WTC11 (cell line): ENCODE measurements at places on chromosomes 11 and 22. TPM values are rescaled to one million over a fixed set of nuclear protein-coding genes. Genes with fewer than 3 reads are reported as not detected.

GRCh38 chr22:31962387-31963125 is 18.2 kb downstream of the YWHAH start:
- peak overlapping the region; percentile 46; the same call in 1 of the 2 replicates for H3K27ac ChIP-seq
- no peak overlapping the region for H3K4me3 ChIP-seq
- H3K36me3 ChIP-seq, result peaks cover 5% of the 10 kb centered on the region
- H3K4me1 ChIP-seq, result peaks cover 31% of the 10 kb centered on the region
- no peak for DNase-seq

GRCh38 chr11:12469451-12469850 is 92.1 kb downstream of the PARVA start:
- no peaks in the 10 kb centered on the region for H3K27me3 ChIP-seq
- H3K4me1 ChIP-seq, result peaks cover 29% of the 10 kb centered on the region
- H3K4me3 ChIP-seq, result no peak overlapping the region
- H3K27ac ChIP-seq, result no peak overlapping the region
- no peak for DNase-seq
- peaks cover 6% of the 10 kb centered on the region for H3K36me3 ChIP-seq

GRCh38 chr11:122852074-122852795 is 13.9 kb downstream of the CRTAM start:
- no peaks in the 10 kb centered on the region for H3K36me3 ChIP-seq
- DNase-seq, result no peak
- H3K4me3 ChIP-seq, result no peak overlapping the region
- H3K27ac ChIP-seq, result no peak overlapping the region
- H3K27me3 ChIP-seq, result no peaks in the 10 kb centered on the region

GRCh38 chr11:129791515-129791914 is 24.1 kb upstream of the TMEM45B start:
- DNase-seq, result no peak
- peaks cover 13% of the 10 kb centered on the region for H3K27me3 ChIP-seq
- H3K27ac ChIP-seq, result no peak overlapping the region
- H3K4me1 ChIP-seq, result no peaks in the 10 kb centered on the region
- peaks cover 16% of the 10 kb centered on the region for H3K36me3 ChIP-seq

GRCh38 chr11:99920956-99921355 is 766.1 kb upstream of the ARHGAP42 start:
- no peak for DNase-seq
- peaks cover 7% of the 10 kb centered on the region for H3K4me1 ChIP-seq
- peaks cover 18% of the 10 kb centered on the region for H3K36me3 ChIP-seq
- peaks cover 27% of the 10 kb centered on the region for H3K27me3 ChIP-seq
- no peak overlapping the region for H3K27ac ChIP-seq

GRCh38 chr11:65780770-65781151 is at the start of gene AP5B1:
Gene AP5B1 (minus strand): TSS chr11:65780976. CDS start chr11:65780591, 385 bp downstream.
- peak within 1 kb of the TSS; percentile 86 for H3K4me3 ChIP-seq
- peak within 1 kb of the TSS; percentile 68; the same call in 1 of the 2 replicates for H3K27ac ChIP-seq
- peak; percentile 53 for DNase-seq
- peaks cover 26% of the 10 kb centered on the region for H3K4me1 ChIP-seq

- H3K4me3 ChIP-seq, result no peak overlapping the region
- no peaks in the 10 kb centered on the region for H3K27me3 ChIP-seq
- peaks cover 20% of the 10 kb centered on the region for H3K36me3 ChIP-seq
Measured at GRCh38 chr11:17985517-17985916, 27.3 kb downstream of the SERGEF start.

- H3K36me3 ChIP-seq, result peaks cover 10% of the 10 kb centered on the region
- H3K4me3 ChIP-seq, result peak overlapping the region; percentile 32; the same call in 1 of the 2 replicates
- H3K4me1 ChIP-seq, result peaks cover 52% of the 10 kb centered on the region
Measured at GRCh38 chr11:129208863-129209262, 16.7 kb upstream of the ARHGAP32 start.

DNA sequence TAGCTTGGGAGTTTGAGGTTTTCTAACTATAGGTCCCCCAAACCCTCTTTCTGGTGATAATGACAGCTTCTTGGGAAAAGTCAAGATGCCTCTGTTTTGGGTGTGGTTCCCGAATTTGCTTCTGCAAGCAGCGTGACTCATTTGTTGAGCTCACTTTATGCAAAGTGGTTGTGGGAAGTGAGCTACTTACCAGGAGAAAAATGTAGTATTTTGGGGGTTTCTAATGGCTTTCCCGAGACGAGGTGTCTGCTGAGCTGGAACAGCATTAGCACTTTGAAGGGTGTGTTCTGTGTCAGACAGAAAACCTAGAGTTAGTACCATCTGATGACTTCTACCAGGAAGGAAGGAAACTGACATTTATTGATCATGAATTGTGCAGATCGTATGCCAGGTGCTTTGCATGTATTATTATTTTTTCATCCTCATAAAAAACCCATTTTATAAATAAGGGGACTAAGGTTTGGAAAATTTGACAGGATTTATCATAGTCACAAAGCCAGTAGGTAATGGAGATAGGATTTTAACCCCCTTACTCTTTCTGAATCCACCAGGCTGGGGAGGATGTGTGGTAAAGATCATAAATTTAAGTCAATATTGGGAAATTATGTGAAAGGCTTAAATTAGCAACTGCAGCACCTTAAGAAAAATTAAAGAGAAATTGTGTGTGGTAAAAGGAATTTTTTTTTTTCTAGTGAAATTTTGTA is 108.8 kb upstream of the CD44 start:
- no peak overlapping the region for H3K4me3 ChIP-seq
- H3K27ac ChIP-seq, result no peak overlapping the region
- peaks cover 5% of the 10 kb centered on the region; the same call in 1 of the 2 replicates for H3K4me1 ChIP-seq
- H3K27me3 ChIP-seq, result peaks cover 3% of the 10 kb centered on the region; the same call in 1 of the 2 replicates
- no peaks in the 10 kb centered on the region for H3K36me3 ChIP-seq
- DNase-seq, result no peak

GRCh38 chr22:48438800-48439559 is 1388.7 kb downstream of the BRD1 start:
- peaks cover 2% of the 10 kb centered on the region; the same call in 1 of the 2 replicates for H3K27me3 ChIP-seq
- no peak overlapping the region for H3K4me3 ChIP-seq
- no peak for DNase-seq
- no peak overlapping the region for H3K27ac ChIP-seq
- H3K36me3 ChIP-seq, result no peaks in the 10 kb centered on the region

GRCh38 chr11:496834-497564 is 10.0 kb downstream of the RNH1 start:
- no peaks in the 10 kb centered on the region for H3K4me1 ChIP-seq
- no peak for DNase-seq
- peaks cover 58% of the 10 kb centered on the region for H3K36me3 ChIP-seq
- no peak overlapping the region for H3K4me3 ChIP-seq
- H3K27me3 ChIP-seq, result peaks cover 2% of the 10 kb centered on the region; the same call in 1 of the 2 replicates
- H3K27ac ChIP-seq, result peak overlapping the region; percentile 55

DNA sequence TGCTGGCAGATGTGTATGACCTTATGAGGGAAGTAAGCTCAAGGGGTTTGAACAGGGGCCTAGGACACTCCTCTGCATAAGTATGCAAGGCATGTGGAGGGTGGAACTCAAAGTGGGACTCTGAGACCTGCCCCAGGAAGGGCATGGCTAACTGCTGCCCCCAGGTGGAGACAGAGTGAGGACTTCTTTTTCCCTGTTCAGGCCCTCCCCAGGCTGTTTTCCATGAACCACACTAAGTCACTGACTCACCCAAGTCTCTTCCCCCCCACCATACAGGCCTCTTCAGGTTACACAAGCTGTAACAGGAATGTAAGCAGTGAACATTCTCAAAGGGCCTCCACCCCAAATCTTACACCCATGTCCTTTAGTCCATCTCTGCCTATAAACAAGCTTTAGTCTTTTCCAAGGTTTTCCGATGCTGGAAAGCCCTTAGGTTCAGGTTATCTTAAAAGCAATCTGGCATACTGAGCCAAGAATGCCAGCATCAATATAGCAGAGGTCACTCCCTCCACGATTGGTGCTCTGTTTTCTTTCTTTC is 13.1 kb downstream of the EEF1G start:
- no peaks in the 10 kb centered on the region for H3K27me3 ChIP-seq
- DNase-seq, result peak; percentile 96
- peak overlapping the region; percentile 49 for H3K4me3 ChIP-seq
- H3K4me1 ChIP-seq, result peaks cover 73% of the 10 kb centered on the region
- peak overlapping the region; percentile 96 for H3K27ac ChIP-seq

- H3K36me3 ChIP-seq, result no peaks in the 10 kb centered on the region
- H3K27ac ChIP-seq, result no peak overlapping the region
- DNase-seq, result peak; percentile 84
Measured at GRCh38 chr11:19344661-19345518, 104.1 kb upstream of the E2F8 start.

DNA sequence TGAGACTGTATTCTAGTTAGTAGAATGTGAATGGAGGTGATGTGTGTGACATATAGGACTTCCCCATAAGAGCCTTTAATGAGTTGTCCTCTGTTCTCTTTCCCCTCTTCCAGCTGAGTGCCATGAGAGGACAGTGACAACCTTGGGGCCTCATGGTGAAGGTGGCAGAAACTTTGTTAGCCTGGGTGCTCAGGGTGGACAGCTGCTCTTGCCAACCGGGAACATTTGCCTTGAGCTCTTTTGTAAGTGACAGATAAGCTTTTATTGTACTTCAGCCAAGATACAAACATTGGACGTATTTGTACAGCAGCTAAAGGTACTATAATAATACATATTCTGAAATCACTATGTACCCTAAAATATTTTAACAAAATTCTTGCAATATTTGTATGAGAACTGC is 33.0 kb upstream of the PLET1 start:
- no peak overlapping the region for H3K4me3 ChIP-seq
- H3K4me1 ChIP-seq, result peaks cover 17% of the 10 kb centered on the region
- DNase-seq, result no peak
- H3K36me3 ChIP-seq, result no peaks in the 10 kb centered on the region
- peaks cover 25% of the 10 kb centered on the region for H3K27me3 ChIP-seq
- no peak overlapping the region for H3K27ac ChIP-seq

- no peak overlapping the region for H3K4me3 ChIP-seq
- H3K4me1 ChIP-seq, result peaks cover 17% of the 10 kb centered on the region
- H3K36me3 ChIP-seq, result peaks cover 4% of the 10 kb centered on the region; the same call in 1 of the 2 replicates
- no peak for DNase-seq
- no peak overlapping the region for H3K27ac ChIP-seq
Measured at GRCh38 chr11:11786771-11787170, 55.0 kb upstream of the USP47 start.

GRCh38 chr11:20172721-20173447 is 12.6 kb upstream of the DBX1 start:
- no peaks in the 10 kb centered on the region; the same call in 1 of the 2 replicates for H3K4me1 ChIP-seq
- no peak overlapping the region for H3K4me3 ChIP-seq
- H3K27ac ChIP-seq, result no peak overlapping the region
- no peaks in the 10 kb centered on the region for H3K36me3 ChIP-seq
- no peak for DNase-seq

DNA sequence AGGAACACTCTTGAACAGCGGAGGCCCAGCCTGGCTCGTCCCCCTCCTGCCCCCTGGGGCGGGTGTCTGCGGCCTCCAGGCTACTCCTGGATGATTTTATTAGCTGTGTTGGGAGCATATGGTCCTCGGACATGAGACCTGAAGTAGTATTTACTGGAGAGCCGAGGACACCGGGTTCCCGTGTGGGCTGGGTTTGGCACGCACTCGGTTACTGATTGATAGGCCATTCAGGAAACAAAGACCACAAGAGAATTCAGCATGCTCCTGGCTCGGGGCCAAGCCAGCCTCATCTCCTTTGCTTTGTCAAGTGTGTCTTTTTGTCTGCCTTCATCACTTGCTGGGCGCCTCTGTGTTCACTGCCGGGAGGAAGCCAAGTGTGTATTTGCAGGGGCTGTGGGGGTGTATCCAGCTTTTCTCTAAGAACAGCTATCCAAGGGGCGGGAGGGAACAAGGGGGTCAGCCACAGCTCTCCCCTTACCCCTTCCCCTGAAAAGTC is 9.7 kb downstream of the FXYD2 start:
- no peak overlapping the region for H3K4me3 ChIP-seq
- H3K27me3 ChIP-seq, result peaks cover 5% of the 10 kb centered on the region; the same call in 1 of the 2 replicates
- no peak overlapping the region for H3K27ac ChIP-seq
- no peak for DNase-seq
- no peaks in the 10 kb centered on the region for H3K36me3 ChIP-seq
- peaks cover 40% of the 10 kb centered on the region for H3K4me1 ChIP-seq

DNA sequence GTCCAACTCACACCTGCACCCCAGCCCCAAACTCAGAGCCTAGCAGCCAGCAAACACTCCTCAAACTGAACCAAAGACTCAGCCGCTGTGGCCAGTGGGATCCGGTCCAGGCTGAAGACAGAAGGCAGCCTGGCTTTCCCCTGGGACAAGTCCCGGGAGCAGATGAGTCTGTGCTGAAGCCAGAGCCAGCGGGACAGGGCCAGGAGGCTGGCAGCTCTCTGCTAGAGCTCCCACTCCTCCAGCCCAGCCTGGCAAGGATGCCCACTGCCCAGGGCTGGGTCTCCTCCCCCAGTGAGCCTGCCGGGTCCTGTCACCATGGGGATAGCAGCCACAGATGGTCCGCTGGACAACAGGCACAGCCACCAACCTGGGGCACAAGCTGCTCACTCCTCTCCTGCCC is 42.9 kb upstream of the PRR5 start:
- no peak for DNase-seq
- H3K36me3 ChIP-seq, result no peaks in the 10 kb centered on the region
- peaks cover 14% of the 10 kb centered on the region for H3K4me1 ChIP-seq
- no peak overlapping the region for H3K27ac ChIP-seq

DNA sequence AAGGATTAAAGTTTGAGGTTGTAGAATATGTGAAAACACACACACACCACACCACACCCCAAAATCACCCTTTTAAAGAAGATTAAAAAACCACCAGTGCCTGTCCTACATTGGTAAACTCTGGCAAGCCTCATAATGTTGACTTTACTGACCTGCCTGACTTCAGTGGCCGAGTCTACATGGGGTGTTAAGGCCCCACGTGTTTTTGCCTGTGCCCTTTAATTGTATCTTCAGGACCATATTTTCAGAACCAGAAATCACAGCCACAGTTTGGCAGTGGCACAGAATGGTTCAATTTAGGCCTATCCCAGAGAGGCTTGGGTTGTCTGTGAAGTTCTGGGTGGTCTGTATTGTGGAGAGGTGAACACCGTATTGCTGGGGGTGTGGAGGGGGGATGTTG is 33.4 kb downstream of the ZBTB16 start:
- H3K27ac ChIP-seq, result no peak overlapping the region
- no peak overlapping the region for H3K4me3 ChIP-seq
- no peaks in the 10 kb centered on the region; the same call in 1 of the 2 replicates for H3K27me3 ChIP-seq
- H3K4me1 ChIP-seq, result peaks cover 14% of the 10 kb centered on the region
- DNase-seq, result no peak

GRCh38 chr22:18068381-18068988 is 9.3 kb upstream of the PEX26 start:
- no peaks in the 10 kb centered on the region for H3K36me3 ChIP-seq
- no peaks in the 10 kb centered on the region for H3K4me1 ChIP-seq
- H3K27ac ChIP-seq, result no peak overlapping the region
- peaks cover 3% of the 10 kb centered on the region for H3K27me3 ChIP-seq

GRCh38 chr11:1548221-1549070 is 23.6 kb downstream of the DUSP8 start:
- peak; percentile 73 for DNase-seq
- H3K4me3 ChIP-seq, result peak overlapping the region; percentile 52
- peaks cover 66% of the 10 kb centered on the region for H3K27me3 ChIP-seq
- no peak overlapping the region for H3K27ac ChIP-seq

Gene ZNF214
- 3.5 to 4.1 TPM (median 4.0 TPM) in 3 replicates for total RNA-seq

Gene GALNT18
- total RNA-seq, result 4.4 to 5.0 TPM (median 5.0 TPM) in 3 replicates

Gene HBB
- total RNA-seq, result 0.34 TPM in 1 of 3 replicates, not detected in the others

Gene DLG2
- total RNA-seq, result 12.9 to 17.5 TPM (median 15.2 TPM) in 3 replicates

Gene HBD
- total RNA-seq, result not detected in 3 replicates

Gene RASSF7
- 30.6 to 39.7 TPM (median 32.5 TPM) in 3 replicates for total RNA-seq

Gene TPST2
- 57.6 to 84.2 TPM (median 75.0 TPM) in 3 replicates for total RNA-seq

Gene CREB3L1
- 10.9 to 12.6 TPM (median 11.4 TPM) in 3 replicates for total RNA-seq

Gene OR52I2
- not detected in 3 replicates for total RNA-seq

Gene OR4D5
- not detected in 3 replicates for total RNA-seq

Gene RBMXL2
- not detected in 3 replicates for total RNA-seq

Gene TBX1
- total RNA-seq, result 7.9 to 12.8 TPM (median 9.3 TPM) in 3 replicates

Gene TTC36
- 0.70 to 0.78 TPM (median 0.71 TPM) in 3 replicates for total RNA-seq

Gene ELF5
- total RNA-seq, result not detected in 3 replicates

Gene OR52E8
- not detected in 3 replicates for total RNA-seq

Gene BUD13
- 20.7 to 24.6 TPM (median 22.4 TPM) in 3 replicates for total RNA-seq

Gene PPARA
- 8.5 to 10.1 TPM (median 9.3 TPM) in 3 replicates for total RNA-seq

Gene DAGLA
- 3.1 to 3.4 TPM (median 3.4 TPM) in 3 replicates for total RNA-seq
